Choroid plexus epithelial cell (primary cell): ENCODE measurements at places on chromosomes 7 and 10.

GRCh38 chr7:149468208-149468607, 7.3 kb upstream of the ZNF777 start:
- peak; percentile 7 for DNase-seq

DNA sequence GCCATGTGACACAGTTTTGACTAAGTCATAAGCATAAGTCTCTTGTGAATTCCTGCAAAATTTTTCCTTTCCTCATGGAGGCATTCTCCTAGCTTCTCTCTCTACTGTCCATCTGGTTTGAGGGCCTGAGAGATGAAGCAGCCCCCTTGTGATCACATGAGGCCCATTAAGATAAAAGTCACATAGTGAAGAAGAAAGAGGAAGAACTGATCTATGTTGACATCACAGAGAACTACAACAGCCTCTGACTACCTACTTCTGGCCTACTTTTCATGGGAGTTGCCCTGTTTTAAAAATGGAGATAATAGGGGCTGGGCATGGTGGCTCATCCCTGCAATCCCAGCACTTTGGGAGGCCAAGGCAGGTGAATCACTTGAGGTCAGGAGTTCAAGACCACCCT, 50.4 kb downstream of the TFEC start:
- no peak for DNase-seq

DNA sequence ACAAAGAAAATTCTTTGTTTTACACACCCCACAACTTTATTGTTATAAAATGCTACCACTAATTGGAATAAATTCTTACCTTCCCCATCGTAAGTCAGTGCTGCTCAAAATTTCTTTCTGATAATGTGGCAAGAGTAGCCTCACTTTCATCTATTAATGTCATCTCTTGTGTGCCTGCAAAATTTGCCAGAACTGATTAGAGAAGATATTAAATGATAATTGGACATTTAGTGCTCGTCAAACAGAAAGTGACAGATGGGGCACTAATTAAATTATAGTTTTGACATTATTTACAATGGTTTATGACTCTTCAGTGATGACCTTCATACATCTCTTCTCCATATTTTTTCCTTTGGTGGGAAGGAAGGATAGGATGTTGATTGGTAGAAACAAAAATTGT, 690.9 kb downstream of the NXPH1 start:
- no peak for DNase-seq

GRCh38 chr10:42960991-42961795, 115.7 kb upstream of the RET start:
- DNase-seq: no peak

GRCh38 chr10:131814567-131815265, 86.1 kb upstream of the PPP2R2D start:
- no peak for DNase-seq

- DNase-seq: no peak
Measured at GRCh38 chr10:43230101-43230908, 36.6 kb downstream of the RASGEF1A start.

- no peak for DNase-seq
Measured at GRCh38 chr10:1280466-1281404, 224.6 kb downstream of the WDR37 start.

DNA sequence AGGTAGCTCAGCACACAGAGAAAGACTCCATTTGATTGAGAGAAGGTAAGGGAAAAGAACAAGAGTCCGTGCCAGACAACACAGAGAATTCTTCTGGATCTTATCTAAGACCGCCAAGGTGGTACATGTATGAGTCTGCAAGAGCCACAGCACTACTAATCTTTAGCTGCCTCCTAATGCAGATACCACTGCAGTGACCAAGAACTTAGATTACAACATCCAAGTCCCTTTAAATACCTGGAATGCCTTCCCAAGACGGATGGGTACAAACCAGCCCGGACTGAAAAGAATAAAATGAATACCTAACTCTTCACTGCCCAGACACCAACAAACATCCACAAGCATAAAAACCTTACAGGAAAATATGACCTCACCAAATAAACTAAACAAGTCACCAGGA, 33.3 kb downstream of the TFEC start:
- DNase-seq: no peak

GRCh38 chr10:15213461-15213861, 45.0 kb upstream of the NMT2 start:
- no peak for DNase-seq

- DNase-seq: peak; percentile 6
Measured at GRCh38 chr10:100101192-100102076, 19.8 kb upstream of the CPN1 start.

DNA sequence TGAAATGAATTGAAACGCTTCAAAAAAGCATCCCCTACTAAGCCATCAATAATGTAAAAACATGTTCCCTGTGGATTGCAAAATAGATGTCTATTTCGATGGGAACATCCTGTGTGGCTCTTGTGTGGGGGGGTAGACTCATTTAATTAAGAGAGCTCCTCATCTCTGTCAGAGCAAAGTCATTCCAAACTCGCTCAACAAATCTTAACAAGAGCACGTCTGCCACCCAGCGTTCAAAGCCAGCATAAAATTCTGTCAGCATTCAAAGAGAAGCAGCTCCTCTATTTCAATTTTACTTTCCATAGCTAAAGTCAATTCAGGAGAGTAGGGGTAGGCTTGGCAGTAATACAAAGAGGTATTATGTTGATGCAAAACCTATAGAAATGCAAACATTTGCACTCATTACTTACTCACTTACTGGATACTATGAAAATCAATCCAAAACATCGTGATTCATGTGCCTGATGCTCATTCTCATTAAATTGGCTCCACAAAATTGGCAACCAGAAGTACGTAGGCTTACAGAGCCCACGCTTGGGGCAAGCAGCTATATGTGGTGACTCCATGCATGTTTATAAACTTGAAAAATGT, 114.9 kb downstream of the IPMK start:
- DNase-seq: peak; percentile 81

- no peak for DNase-seq
Measured at GRCh38 chr10:88592381-88592780, 5.8 kb downstream of the LIPJ start.
